ENCODE measurements at places on chromosomes 11 and 22.
A peak's percentile ranks its signal among the peaks of the same experiment; 100 is the strongest.

DNA sequence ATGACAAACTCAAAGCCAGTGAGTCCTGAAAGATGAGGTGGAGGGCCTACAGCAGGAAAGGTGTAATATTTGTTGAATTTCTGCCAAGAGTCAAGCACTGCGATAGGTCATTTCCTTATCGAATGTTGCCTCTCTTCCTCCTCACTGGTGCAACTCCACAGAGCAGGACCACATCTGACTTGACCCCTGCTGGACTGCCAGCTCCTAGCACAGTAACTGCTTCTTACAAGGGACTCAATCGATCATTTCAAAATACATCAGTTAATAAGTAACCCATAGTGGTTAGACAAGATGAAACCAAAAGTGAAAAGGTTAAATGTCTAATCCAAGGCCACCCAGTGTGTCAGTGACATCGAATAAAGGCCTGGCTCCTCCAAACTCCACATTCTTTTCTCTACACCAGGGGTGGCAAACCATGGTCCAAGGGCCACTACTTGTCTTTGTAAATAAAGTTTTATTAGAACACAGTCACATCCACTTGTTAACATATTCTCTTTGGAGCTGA, 98.5 kb upstream of the CSNK2A3 start:
- H3K27me3 ChIP-seq, result peaks cover 16% of the 10 kb centered on the region
- H3K27ac ChIP-seq, result no peak overlapping the region
- no peaks in the 10 kb centered on the region for H3K36me3 ChIP-seq

DNA sequence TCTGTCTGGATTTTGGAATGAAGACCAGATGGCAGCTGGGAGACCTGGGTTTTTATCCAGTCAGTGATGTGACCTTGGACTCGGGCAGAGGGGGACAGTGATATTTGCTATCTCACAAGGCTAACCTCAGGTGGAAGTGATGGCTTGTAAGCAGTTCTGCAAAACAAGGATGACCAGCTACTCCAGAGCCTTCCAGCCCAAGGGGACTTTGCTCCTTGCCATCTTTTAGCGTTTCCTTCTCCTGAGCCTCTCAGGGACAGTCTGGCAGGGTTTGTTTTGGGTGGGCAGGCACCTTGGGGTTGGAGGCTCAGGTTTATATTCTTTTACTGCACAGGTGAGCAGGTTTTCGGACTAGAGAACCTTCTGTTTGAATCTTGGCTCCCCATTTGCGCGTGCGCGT, 9.5 kb upstream of the OSBP2 start:
- H3K36me3 ChIP-seq, result no peaks in the 10 kb centered on the region
- H3K27ac ChIP-seq, result no peak overlapping the region

DNA sequence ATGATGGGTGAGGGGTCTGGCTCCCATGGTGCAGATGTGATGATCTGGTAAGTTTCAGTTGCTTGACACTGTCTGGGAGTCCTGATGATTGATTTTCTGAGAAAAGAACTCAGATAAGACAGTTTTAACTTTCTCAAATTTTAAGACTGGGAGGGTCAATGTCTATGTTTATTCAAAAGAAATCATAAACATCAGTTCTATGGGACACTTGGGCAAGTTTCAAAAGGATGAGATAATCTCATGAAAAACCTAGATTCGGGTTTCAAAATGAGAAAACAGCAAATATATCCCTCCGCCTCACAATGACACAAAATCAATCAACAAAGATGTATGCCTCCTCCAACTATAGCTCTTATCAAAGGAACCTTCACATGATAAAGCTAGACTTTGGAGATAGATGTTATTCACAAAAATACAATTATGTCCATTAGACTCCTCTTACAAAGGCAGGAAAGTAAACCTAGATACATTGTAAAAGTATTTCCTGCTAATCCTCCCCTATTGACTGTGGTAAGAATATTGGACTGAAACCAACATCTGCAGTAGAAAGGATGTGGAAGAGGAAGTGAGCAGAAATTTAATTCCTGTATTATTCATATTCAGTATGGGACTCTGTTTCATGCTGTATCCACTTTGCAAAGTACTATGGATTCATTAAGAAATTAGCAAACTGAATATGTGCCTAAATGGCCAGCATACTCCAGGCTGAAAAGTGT, 21.6 kb downstream of the SVIP start:
- H3K4me3 ChIP-seq, result no peak overlapping the region
- no peak for DNase-seq
- H3K27me3 ChIP-seq, result no peaks in the 10 kb centered on the region
- no peak overlapping the region for H3K27ac ChIP-seq
- H3K36me3 ChIP-seq, result peaks cover 4% of the 10 kb centered on the region

- H3K4me3 ChIP-seq, result peak overlapping the region; percentile 87
- H3K27me3 ChIP-seq, result no peaks in the 10 kb centered on the region
- peaks cover 45% of the 10 kb centered on the region for H3K4me1 ChIP-seq
- H3K36me3 ChIP-seq, result peaks cover 25% of the 10 kb centered on the region
These were observed 646 bp upstream of the PATZ1 start for GRCh38 chr22:31346733-31347250.

DNA sequence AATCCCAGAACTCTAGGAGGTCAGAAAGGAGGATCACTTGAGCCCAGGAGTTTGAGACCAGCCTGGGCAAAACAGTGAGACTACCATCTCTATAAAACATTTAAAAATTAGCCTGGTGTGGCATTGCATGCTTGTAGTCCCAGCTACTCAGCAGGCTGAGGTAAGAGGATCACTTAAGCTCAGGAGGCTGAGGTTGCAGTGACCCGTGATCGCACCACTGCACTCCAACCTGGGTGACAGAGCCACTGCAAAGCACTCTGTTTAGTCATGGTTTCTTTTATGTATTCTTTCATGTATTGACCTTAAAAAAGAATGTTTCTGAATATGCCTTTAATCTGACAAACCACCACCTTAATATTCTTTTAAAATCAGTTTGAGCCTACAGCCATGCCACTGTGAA, 52.2 kb downstream of the BIRC2 start:
- no peaks in the 10 kb centered on the region for H3K27me3 ChIP-seq
- H3K4me1 ChIP-seq, result peaks cover 12% of the 10 kb centered on the region
- H3K4me3 ChIP-seq, result no peak overlapping the region
- peaks cover 27% of the 10 kb centered on the region for H3K36me3 ChIP-seq

DNA sequence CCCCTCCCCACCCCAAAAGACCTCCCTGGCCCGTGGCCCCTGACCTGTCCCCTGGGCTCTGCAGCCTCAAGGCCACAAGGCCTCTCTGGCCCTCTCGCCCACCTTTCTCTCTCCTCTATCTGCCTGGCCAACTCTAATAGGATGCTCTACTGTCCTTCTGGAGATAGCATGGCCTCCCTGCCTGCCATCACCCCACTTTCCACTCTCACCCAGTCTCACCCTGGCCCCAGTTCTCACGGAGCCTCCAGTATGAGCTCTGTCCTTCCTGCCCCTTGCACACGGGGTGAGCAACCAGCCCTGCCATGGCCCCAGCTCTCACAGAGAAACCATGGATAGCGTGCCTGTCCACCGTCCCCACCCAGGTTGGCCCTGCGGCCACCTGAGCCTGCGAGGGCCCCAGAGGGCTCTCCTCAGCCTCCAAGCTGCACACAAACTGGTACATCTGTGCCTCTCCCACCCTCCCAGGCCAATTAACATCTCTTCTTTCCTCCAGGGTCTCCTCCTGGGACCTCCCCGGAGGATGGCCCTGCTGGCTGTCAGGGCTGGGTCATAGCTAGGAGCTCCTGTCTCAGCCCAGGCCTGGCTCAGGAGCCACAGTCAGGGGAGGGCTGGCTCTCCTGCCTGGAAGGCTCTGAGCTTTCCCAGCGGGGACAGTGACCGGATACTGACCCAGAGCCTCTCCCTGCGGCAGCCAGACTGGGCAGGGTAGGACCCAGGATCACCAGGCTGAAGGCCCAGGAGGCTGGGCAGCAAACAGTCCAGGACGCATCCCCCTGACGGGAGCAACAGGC, 22.3 kb downstream of the RTN4R start:
- H3K27me3 ChIP-seq, result peaks cover 5% of the 10 kb centered on the region
- H3K36me3 ChIP-seq, result no peaks in the 10 kb centered on the region
- H3K27ac ChIP-seq, result peak overlapping the region; percentile 62
- no peak for DNase-seq

- H3K27me3 ChIP-seq, result peaks cover 18% of the 10 kb centered on the region
- no peak for DNase-seq
- H3K36me3 ChIP-seq, result peaks cover 4% of the 10 kb centered on the region
These were observed at the start of gene TNNT3 for GRCh38 chr11:1919391-1920127. Gene TNNT3, plus strand, starts transcription at chr11:1919703. Its CDS starts 3,172 bp downstream, at chr11:1922875.

GRCh38 chr11:86978247-86978646, 23.1 kb upstream of the FZD4 start:
- peaks cover 3% of the 10 kb centered on the region for H3K36me3 ChIP-seq
- no peak for DNase-seq
- no peaks in the 10 kb centered on the region for H3K4me1 ChIP-seq
- no peak overlapping the region for H3K4me3 ChIP-seq
- no peaks in the 10 kb centered on the region for H3K27me3 ChIP-seq
- no peak overlapping the region for H3K27ac ChIP-seq

DNA sequence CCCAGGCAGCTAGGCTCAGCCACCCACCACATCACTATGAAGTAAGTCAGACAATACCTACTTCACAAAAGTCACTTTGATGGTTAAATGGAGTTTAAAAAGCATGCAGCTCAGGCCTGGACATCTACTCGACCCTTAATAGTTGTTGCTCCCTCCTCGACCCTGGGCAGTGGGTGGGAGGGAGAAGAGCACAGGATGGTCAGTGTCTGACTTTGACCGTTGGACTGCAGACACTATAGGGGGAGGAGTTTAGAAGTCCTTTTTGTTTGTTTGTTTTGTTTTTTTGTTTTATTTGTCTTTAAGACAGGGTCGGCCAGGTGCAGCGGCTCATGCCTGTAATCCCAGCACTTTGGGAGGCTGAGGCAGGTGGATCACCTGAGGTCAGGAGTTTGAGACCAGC, 38.6 kb upstream of the XBP1 start:
- no peak for DNase-seq
- no peaks in the 10 kb centered on the region for H3K4me1 ChIP-seq
- H3K36me3 ChIP-seq, result no peaks in the 10 kb centered on the region

GRCh38 chr22:18991138-18991432, 55.0 kb upstream of the PRODH start:
- no peaks in the 10 kb centered on the region for H3K36me3 ChIP-seq
- H3K4me1 ChIP-seq, result no peaks in the 10 kb centered on the region
- H3K27me3 ChIP-seq, result peaks cover 34% of the 10 kb centered on the region
- no peak overlapping the region for H3K27ac ChIP-seq
- DNase-seq, result no peak

DNA sequence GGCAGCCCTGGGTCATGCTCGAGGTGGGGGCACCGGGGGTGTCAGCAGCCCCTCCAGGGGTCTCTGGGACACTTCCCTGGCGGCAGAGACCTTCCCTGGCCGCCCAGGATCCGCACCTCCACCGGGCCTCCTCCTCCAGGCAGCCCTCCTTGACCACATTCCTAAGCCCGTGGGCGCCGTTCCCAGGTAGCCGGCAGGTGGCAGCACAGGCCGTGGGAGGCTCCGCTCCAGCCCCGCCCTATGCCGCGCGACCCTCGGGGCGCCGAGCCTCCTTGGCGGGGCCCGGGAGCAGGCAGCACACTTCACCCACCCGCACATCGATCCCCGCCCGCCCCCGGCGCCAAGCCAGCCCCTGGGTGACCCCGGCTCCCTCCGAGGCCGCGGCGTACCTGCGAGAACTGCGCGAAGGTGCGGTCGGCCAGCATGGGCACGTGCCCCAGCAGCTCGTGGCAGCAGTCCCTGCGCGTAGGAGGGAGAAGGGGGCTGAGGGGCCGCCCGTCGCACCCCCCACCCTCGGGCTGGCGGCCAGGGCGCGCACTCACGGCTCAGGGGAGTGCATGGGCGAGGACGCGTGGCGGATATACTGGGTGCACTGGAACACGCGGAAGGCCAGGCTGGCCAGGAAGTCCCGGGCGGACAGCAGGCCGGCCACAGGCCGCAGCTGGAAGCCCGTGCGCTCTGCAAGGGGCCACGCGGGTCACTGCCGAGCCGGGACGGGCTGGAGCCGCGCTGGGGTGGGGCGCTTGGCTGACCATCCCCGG, 5.3 kb upstream of the INS start:
- H3K27me3 ChIP-seq, result peaks cover 50% of the 10 kb centered on the region
- H3K36me3 ChIP-seq, result no peaks in the 10 kb centered on the region
- no peaks in the 10 kb centered on the region for H3K4me1 ChIP-seq

DNA sequence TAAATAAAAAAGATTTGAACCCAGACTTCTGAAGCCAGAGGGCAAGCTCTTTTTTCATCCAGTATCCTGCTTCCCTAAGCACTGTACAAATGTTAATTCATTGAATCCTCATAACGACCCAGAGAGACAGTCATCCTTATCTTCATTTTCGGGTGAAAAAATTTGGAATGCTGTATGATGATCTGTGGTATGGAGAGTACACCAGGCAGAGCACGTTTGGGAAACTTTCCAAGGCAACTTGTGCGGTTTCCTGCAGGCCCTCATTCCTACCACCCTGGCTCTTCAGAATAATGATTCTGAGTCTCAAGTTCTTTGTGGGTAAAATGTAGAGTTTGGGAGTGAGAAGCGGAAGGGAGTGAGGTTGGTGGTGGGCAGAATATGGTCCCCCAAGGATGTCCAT, 177.9 kb upstream of the CADM1 start:
- H3K36me3 ChIP-seq, result no peaks in the 10 kb centered on the region
- H3K27ac ChIP-seq, result no peak overlapping the region
- H3K27me3 ChIP-seq, result no peaks in the 10 kb centered on the region
- no peak overlapping the region for H3K4me3 ChIP-seq
- no peak for DNase-seq

DNA sequence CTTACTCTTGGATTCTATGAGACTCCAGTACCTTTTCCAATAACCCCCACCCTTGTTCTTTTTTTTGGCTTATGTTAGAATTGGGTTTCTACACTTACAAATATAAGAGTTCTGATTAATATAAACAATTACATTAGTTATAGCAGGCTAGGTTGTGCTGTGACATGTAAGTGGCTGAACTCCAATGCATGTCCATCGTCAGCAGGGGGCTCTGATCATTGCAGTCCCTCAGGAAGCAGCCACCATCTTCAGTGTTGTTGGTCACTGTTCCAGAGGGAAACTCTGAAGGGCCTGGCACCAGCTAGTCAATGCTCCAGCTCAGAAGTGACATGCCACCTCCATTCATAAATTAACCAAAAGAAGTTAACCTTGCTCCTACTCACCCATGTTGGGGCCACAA, 5.6 kb downstream of the LIPT2 start:
- no peak for DNase-seq
- H3K27ac ChIP-seq, result no peak overlapping the region
- H3K36me3 ChIP-seq, result peaks cover 2% of the 10 kb centered on the region

DNA sequence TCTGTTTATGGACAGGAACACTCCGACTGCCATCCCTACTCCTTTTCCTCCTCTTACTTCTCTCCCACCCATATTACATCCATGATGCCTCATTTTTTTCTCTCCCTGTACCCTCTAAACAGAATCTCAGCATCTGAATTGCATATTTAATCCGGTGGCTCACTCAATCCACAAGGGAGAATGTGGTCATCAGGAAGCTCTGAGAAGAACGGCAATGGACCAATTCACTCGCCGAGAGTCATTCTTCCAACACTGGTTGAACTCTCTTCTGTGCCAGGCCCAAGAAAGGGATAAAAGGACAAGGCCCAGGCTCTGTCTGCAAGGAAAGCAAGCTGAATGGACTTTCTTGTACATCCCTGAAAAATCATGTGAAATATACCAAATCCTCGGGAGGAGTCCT, 15.9 kb downstream of the MAP6 start:
- H3K27me3 ChIP-seq, result peaks cover 15% of the 10 kb centered on the region
- no peak for DNase-seq
- H3K4me1 ChIP-seq, result peaks cover 8% of the 10 kb centered on the region
- no peaks in the 10 kb centered on the region for H3K36me3 ChIP-seq
